ENCODE measurements at places on chromosomes 11 and 22. TPM values are rescaled to one million over a fixed set of nuclear protein-coding genes. Genes with fewer than 3 reads are reported as not detected.

DNA sequence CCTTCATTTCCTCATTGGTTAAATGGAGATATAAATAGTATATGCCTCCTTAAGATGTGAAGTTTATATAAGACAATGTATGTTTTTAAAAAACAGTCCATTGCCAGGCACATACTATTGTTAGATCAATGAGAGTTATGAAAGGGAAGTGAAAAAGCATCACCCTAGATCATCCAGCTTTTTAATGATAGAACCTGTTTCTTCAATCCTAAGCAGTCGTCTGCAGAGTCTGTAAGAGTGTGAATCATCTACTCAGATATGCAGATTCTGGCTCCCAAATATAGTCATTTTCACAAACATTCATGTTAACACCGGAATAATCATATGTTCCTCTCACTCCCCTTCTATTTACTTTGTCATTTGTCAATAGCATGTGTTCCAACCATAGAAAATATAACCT, 65.3 kb upstream of the SLN start:
- DNase-seq: no peak

DNA sequence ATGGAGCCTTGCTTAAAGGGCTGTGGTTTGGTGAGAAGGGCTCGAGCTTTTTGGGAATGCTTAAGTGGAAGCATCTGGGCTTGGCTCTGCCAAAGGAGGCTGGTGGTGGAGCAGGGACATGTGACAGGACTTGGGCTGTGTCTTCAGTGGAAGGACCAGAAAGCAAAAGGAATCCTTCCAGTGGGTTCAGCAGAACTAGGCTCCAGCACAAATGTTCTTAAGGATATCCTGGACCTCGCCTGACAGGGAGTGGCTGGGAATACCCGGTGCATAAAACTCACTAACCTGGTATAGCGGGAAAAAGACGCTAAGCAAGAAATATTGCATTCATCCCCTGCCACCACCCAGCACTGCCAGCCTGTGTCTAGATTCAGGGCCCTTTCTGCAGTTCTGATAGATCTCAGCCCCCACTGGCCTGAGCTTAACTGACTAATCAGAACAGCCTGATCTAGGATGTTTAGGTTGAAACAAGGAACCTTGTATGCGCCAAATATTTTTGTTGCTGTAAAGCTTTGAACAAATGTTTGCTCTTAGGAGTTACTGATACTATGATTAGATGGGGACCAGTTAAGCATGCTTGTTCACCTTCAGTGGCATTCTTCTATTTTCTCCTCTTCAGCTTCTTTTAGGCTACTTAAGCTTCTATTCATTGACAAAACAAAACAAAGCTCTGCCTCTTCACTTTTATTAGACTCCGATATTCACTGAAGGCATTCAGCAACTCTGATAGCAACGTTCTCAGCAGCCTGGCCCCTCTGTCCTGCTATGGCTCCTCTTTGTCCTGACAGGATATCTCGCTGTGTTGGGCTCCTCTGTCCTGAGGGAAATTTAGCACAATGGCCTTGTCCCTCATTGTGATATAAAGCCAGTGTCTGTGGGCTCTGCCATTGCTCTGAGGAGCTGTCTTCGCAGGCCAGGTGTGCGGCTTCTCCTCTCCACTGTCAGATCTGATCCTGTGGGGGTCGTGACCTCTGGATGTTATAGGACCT, 25.0 kb downstream of the PPFIBP2 start:
- DNase-seq: no peak

DNA sequence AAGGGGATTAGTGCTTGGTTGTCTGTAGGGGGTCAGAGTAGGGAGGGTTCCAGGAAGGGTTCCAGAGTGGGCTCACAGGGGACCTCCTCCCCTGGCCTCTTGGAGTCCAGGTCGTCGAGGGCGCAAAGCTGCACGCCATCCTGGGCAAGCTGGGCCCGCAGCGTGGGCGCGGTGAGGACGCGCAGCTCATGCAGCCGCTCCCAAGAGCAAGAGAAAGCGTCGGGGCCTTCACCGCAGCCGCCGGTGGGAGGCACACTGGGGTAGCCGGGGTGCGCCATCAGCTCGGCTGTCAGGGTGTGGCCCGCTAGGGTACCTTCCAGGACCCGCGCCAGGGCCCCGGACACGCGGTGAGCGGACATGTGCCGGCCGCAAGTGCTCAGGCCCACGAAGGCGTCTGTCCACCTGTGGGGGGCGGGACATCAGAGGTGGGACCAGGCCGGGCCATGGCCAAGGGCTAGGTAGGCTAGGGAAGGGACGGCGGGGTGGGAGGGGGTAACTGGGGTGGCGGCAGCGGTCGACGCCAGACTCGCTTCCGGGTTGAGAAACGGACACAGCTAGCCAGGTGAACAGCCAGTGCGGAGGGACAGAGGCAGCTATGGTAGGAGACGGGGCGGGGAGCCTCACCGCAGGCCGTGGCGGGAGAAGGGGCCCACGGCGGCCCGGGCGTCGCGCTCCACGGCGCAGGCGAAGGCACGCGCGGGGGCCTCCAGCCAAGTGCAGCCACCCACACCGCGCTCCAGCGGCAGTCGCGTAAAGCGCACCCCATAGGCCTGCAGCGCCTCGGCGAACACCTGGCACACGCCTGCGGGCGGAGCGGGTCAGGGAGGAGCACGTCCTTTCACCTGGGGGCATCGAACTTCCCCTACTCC, 1.2 kb downstream of the YDJC start:
- DNase-seq: no peak

DNA sequence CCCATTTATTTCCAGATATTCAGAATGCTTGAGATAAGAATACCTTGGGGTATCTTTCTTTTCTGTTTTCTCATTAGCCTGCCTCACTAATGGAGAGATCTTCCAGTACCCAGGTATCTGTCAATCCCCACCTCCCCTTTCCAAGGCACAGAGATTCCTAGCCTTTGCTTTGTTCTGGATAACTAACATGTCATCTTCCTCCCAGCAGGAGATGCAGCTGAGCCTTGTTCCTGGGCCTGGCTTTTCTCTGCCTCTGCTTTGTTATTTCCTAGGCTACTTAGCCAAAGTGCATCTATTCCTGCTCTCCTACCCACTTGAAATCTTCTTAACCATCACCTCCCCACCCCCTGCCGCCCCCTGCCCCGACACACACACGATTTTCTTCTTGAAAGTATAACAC, 297.1 kb downstream of the NELL1 start:
- DNase-seq: no peak

GRCh38 chr11:58829786-58830185, 14.7 kb downstream of the GLYATL2 start:
- DNase-seq: peak; percentile 14

GRCh38 chr22:38316364-38317121, 690 bp downstream of the CSNK1E start:
- DNase-seq: peak; percentile 71

DNA sequence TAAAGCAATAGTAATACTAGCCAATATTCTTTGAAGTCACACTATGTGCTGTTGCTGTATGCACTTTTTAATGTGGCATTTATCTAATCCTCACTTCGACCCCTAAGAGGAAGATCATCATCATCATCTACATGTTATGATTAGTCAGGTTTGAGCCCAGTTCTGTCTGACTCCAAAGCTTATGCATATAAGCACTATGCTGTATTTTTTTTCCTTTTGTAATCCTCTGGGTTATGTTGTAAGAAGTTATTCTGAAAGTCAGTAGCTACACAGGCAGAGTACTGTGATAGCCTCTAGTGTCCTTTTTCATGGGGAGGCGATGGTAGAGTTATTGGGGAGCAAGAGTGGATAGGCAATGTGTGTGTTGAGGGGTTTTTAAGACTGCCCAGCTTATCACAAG, 11.1 kb downstream of the MMP20 start:
- no peak for DNase-seq

DNA sequence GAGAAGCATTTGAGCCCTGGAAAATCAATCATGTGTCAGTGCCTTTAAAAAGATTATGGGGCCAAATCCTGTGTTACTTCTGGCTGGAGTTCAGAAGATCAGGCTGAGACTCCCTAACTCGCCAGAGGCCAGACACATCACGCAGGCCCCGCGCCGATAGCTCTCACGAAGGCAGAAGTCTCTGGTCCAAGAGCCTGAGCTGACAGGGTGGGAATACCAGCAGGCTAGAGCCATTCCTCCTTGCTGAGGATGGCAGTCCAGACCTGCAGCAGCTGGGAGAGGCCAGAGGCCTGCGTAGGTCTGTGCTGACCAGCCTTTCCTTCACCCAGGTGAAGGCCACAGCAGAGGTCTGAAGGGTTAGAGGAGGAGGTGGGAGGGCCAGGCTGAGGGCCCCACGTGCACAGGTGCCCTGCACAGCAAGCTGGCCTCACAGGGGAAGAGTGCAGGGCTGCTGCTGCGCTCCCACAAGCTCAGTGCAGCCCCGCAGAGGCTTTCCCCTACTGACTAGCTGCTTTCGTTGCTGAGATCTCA, 52.9 kb downstream of the ST14 start:
- no peak for DNase-seq

- no peak for DNase-seq
Measured at GRCh38 chr11:61826930-61827570, 1.1 kb upstream of the FADS2 start.

DNA sequence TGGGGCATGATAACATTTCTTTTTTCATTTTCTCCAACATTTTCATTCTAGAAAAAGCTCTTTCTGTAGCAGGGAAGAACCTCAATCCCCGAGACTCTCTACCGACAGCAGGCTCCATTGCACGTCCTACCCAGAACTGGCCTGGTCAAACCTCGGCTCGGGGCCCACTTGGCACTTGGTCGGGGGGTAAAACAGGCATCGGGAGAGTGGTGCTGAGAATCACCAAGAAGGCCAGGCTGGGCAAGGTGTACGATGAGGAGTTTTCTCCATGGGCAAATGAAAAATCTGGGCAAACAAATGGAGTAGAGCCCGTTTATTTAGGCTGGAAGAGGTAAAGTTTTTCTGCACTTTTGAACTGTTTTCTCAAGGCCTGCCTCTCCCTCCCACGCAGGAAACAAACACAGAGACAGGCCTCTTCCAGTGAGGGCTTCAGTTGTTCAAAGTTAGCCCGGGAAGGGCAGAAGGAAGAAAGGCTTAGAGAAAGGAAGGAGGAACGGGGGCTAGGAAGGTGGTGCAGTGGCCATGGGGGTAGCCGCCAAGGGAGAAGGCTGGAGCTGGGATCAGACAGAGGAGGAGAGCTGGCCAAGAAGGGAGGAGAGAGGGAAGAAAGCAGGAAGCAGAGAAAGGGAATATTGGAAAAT, 87.6 kb downstream of the ETS1 start:
- DNase-seq: no peak

Gene OR4C13
- total RNA-seq: not detected

Gene HMOX1
- total RNA-seq: 24.2 TPM

Gene UPK3A
- not detected for total RNA-seq

Gene PRR33
- not detected for total RNA-seq

Gene ENTHD1
- total RNA-seq: not detected

Gene IGLL1
- total RNA-seq: not detected

Gene OR51B2
- not detected for total RNA-seq
